Lower lobe of right lung (tissue), 2 donors: ENCODE measurements at places on chromosomes 4 and X. TPM values are rescaled to one million over a fixed set of nuclear protein-coding genes. Genes with fewer than 3 reads are reported as not detected.
A peak's percentile ranks its signal among the peaks of the same experiment; 100 is the strongest.

DNA sequence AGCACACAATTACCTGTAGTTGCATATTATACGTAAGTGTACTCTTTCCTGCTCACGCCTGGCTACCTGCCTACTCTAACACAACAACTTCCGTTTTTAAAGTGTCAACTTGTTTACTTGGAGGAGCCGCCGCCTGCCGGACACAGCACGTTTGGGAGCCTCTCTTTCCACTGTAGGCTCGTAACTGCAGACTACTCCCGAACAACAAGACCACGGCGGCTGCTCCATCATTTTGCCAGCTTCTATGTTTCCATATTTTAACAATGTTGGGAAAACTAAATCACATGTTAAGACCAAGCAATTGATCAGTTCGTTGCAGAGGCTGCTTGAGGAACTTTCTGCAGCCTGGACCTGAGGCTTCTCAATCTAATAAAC lies 841 bp downstream of the MTNR1A start:
- H3K27ac ChIP-seq: no peak overlapping the region
- H3K4me1 ChIP-seq: no peaks in the 10 kb centered on the region
- peaks cover 31% of the 10 kb centered on the region for H3K27me3 ChIP-seq
- DNase-seq: no peak
- peak overlapping the region; percentile 40 for H3K4me3 ChIP-seq
- no peaks in the 10 kb centered on the region for H3K36me3 ChIP-seq

GRCh38 chr4:146643812-146644401 lies 5.2 kb downstream of the POU4F2 start:
- H3K27ac ChIP-seq: no peak overlapping the region
- H3K27me3 ChIP-seq: peaks cover 83% of the 10 kb centered on the region
- no peak overlapping the region for H3K4me3 ChIP-seq
- H3K36me3 ChIP-seq: no peaks in the 10 kb centered on the region
- peaks cover 8% of the 10 kb centered on the region for H3K4me1 ChIP-seq
- DNase-seq: no peak

The TRO gene
- total RNA-seq: 2.7 TPM

DNA sequence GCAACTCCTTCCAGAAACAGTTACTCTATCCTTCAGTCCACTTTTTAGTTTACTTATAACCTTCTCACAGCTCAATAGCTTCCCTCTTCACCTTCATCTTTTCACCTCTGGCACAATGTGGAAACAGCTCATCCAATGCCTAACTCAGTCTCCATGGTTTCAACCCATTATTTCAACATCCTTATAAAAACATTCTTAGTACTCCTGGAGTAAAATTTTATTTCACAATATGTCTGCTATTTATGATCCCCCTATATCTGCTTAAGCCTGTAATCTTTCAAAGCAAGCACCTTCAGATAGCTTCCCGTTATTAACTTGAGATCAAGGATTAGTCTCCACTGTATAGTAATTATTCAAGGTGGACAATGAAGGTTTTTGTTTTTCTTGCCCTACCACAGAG lies 156.3 kb downstream of the GASK1B start:
- H3K4me3 ChIP-seq: no peak overlapping the region
- H3K4me1 ChIP-seq: peaks cover 15% of the 10 kb centered on the region
- no peaks in the 10 kb centered on the region for H3K27me3 ChIP-seq
- no peaks in the 10 kb centered on the region for H3K36me3 ChIP-seq

- H3K36me3 ChIP-seq: no peaks in the 10 kb centered on the region
- no peaks in the 10 kb centered on the region for H3K4me1 ChIP-seq
- no peak for DNase-seq
- no peak overlapping the region for H3K27ac ChIP-seq
- no peak overlapping the region for H3K4me3 ChIP-seq
- no peaks in the 10 kb centered on the region for H3K27me3 ChIP-seq
Measured at GRCh38 chr4:20368926-20369325, 117.2 kb downstream of the SLIT2 start.

- no peak for DNase-seq
- no peaks in the 10 kb centered on the region for H3K4me1 ChIP-seq
- H3K27me3 ChIP-seq: no peaks in the 10 kb centered on the region
Measured at GRCh38 chrX:42783451-42783850, 5.5 kb upstream of the PPP1R2C start.

The PNMA6A gene
- 1.2 TPM for total RNA-seq

GRCh38 chr4:73798842-73799241 lies 37.6 kb upstream of the CXCL6 start:
- H3K4me3 ChIP-seq: no peak overlapping the region
- no peak overlapping the region for H3K27ac ChIP-seq
- H3K4me1 ChIP-seq: no peaks in the 10 kb centered on the region

DNA sequence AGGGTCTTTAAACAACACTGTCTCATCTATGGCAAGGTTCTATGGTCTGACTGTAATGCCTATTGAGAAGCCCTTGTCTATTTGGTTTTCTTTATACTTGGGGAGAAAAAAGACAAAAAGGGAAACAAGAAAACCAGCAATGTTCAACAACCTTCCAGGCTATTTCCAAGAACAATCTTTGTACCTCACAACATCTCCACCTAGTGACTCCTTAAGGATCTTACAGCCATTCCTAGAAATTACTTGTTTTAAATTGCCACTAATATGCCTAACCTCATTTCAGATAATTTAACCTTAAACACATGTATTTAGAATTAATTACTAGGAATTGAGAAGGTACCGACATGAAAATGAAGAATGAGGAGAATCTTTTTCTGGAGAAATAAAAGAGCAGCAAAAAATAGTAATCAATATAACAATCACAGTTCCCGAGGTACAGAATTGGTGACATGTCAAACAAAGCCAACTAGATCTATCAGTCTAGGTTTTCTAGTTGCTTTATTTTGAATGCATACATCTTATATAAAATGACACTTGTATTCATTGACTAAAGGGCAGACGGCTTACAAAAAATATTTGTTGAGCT lies 1.6 kb upstream of the RBM46 start:
- peaks cover 18% of the 10 kb centered on the region for H3K27me3 ChIP-seq
- DNase-seq: no peak
- no peak overlapping the region for H3K4me3 ChIP-seq
- no peak overlapping the region for H3K27ac ChIP-seq

DNA sequence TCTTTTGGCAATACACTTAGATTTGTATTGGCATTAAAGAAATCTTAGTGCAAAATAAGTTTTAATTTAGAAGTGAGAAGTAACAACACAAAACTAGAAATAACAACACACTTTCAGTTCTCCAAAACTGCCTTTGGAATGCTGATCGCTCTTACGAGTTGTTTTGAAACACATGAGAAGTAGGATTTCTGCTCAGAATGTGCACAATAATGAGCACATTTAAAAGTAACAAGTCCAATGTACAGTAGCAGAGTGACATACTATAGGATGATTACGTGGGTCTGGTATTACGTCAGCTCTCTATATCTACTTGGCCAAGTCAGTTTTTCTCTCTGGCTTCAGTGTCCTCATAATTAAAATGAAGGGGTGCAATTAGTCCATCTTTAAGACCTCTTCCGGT lies 164.8 kb downstream of the CHM start:
- H3K36me3 ChIP-seq: peaks cover 6% of the 10 kb centered on the region
- no peak for DNase-seq
- H3K27ac ChIP-seq: no peak overlapping the region
- no peaks in the 10 kb centered on the region for H3K27me3 ChIP-seq

The CPEB2 gene
- total RNA-seq: 22.5 TPM
